ENCODE measurements at places on chromosomes 12 and 14.

DNA sequence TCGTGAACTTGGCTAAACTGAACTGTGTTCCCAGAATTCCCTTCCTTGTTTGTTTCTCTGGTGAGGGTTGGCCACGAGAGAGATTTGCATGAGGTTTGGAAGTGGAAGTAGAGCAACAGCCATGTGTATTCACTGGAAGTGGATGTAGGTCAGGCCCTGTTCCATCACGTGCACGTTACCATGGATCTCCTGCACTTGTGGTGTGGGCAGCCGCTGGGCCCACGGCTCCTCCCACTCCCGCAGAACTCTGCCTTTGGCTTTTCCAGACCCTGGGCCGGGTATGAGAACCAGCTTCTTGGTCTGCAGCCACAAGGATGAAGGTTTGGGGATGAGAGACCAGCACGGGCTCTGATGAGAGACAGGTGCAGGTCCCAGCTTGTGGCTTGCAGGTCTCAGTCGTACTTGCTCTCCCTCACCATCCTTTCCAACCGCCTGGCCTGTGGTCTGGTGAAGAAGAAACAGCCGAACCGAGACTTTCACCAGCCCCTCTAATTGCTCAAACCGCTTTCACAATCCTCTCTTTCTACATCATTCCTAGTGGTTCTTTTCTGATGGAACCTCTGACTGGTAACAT, 94.9 kb downstream of the DUSP16 start:
- DNase-seq: peak; percentile 47

- DNase-seq: peak; percentile 92
These were observed 30.9 kb upstream of the TUBA1C start for GRCh38 chr12:49233842-49234526.

DNA sequence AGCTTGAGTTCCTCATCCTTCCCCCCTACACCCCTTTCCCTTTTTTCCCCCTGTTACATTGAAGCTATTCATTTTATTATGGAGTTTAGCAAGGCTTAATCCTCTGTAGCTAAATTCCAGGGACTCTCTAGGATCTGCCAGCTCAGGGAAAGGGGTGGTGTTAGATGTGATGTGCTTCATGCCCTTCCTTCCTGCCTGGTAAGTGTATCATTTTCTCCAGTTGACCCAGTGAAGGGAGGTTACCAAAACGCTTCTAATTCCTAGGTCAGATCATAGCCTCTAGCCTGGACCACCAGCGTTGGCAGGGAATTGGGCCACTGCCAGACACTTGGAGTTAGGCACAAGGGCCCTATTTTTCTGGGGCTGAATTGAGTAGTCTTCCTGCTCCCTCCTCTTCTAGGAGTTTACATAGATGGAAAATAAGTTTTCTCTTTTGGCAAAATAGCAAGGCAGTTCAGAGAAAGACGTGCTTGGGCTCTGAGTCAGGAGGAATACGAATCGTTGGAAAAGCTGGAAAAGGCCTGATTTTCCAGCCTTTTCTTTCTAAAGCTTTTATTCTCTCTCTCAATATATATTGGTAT, 88.3 kb downstream of the NPAS3 start:
- peak; percentile 69 for DNase-seq

- DNase-seq: no peak
These were observed 103.1 kb downstream of the SEC23A start for GRCh38 chr14:38999949-39000348.

DNA sequence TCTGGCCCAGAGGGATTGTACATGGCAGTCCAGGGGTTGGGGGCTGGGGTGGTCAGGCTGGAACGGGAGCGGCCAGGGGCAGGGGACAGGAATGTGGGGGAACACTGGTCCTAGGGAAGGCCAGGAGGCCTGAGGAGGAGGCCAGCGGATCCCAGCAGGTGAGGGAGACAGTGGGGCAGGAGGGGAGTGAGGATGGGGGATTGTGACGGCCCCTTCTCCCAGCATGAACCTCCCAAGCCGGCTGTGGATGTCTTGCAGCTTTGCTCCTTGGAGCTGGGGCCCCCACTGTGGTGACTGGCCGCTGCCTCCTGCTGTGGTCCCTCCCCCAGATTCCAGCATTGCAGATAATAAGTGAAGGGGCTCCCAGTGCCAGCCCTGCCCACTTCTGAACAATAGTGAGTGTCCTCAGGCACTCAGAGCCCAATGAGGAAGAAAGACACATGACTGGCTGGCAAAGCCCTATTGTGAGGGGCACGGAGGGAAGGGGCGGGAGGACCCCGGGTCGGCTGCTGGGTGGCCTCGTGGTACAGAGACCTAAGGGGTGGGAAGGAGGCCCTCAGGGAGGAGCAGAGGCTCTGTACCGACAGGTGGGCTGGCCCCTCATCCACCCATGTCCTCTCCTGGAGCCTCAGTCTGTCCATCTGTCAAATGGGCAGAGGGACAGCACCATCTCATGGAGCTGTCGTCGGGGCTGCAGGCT, 215.0 kb downstream of the KIF26A start:
- no peak for DNase-seq

- peak; percentile 74 for DNase-seq
These were observed 2.9 kb upstream of the SETD1B start for GRCh38 chr12:121800694-121801594.

GRCh38 chr12:1644534-1645438, 15.8 kb downstream of the WNT5B start:
- peak; percentile 68 for DNase-seq

DNA sequence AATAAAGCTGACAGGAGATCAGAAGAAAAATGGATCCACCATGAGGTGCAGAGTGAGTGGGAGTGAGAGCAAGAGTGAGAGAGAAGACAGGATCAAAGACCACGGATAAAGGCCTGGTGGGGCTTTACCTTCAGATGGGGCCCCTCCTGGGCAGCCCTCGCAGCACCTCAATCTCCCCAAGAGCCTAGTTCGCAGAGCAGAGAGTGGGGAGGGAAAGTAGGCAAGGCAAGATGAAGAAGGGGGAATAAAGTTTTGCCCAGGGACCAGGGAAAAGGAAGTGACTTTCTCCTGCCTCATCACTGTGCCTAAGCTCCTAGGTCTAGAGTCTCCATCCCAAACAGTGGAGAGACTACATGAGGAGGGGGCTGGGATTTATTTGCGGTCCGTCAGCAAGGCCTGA, 10.3 kb downstream of the OR10P1 start:
- no peak for DNase-seq

DNA sequence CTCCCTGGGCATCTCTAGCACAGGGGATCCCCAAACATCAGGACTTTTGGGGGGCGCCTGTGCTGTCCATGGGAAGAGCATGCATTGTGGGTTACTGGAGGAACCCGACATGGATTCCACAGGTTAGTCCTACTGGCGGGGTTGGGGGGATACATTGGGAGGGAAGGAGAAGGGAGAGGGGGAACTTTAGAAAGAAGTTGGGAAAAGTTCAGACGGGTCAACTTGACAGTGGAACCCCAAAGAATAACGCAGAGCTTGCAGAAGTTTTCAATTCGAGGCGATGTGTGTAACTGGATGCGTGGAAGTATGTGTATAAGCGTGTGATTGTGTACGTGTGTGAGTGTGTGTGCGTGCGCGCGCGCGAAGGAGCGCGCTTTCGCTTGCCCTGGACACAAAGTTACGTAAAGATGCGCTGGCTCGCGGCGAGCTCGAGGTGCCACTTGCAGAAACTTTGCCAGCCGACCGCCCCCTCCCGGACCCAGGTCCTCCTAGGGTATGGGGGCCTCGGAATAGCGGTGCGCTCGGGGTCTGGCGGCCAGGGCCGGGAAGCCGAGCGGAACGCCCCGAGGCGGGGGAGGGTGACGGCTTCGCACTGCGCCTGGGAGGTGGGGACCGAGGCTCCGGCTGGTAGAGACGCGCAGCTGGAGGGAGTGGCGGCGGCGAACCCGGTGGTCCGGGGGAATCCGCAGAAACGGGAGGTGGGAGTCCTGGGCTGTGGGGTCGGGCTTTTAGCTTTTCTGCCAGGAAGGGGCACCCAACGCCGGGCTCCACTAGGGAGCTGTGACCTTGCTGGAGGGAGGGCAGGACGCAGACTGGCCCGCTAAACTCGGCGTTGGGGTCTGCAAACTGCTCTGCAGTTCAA, 669 bp downstream of the RFX4 start:
- DNase-seq: no peak

DNA sequence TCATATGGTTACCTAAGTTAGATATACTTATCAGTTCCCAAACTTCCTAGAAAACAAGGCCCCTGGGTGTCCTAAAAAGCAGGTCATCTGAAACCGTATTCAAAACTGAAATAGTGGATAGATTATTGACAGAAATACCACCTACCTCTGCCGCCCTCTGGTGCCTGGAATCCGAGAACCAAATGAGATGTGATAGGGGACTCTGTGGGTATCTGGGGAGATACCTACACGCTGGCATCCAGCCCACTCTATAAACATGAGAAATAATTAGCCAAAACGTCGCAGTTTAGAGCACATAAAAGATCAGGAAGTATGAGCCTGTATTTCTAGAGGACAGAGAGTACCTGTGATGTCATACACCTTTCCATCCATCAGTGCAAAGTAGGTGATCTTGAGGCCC, 4.4 kb downstream of the ORMDL2 start:
- DNase-seq: no peak

- DNase-seq: no peak
These were observed 519 bp downstream of the MORN3 start for GRCh38 chr12:121668750-121669520.

DNA sequence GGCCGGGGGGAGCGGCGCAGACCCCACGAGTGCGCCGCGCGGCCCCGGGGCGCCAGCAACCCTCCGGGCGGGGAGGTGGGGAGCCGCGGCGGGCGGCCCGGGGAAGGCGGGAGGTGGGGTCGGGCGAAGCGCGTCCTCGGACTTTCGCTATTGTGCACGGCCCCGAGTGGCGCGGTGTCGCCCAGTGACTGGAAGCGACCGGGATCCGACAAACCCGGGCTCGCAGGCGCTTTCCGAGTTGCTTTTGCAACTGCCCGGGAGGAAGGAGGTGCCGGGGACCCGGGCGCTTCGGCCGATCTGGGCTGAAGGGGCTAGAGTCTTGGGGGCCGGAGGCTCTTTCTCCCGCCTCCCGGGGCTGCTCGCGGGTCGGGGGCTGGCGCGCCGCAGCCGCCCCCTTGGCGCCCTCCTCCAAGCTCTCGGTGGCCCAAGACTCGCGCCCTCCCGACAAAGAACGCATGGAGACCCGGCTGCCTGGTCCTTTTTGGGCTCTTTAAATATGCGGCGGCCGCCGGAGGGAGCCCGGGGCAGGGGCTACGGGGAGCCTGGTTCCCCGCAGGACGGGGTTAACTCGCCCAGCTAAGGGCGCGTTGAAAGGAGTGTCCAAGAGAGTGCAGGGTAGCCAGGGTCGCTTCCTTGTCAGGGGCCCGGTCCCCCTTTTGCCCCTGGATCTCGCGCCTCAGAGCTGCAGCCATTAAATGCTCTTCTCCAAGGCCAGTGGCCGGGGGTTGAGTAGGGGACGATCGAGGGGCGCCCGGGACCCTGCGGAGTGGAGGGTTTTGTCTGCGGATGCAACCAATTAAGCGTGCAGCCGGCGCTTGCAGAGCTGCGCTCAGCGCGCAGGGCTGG, 1.4 kb downstream of the HMGA2 start:
- DNase-seq: peak; percentile 53

GRCh38 chr14:52360831-52361230, 46.7 kb downstream of the PTGER2 start:
- DNase-seq: no peak
